ENCODE measurements at places on chromosomes 7 and 10.

DNA sequence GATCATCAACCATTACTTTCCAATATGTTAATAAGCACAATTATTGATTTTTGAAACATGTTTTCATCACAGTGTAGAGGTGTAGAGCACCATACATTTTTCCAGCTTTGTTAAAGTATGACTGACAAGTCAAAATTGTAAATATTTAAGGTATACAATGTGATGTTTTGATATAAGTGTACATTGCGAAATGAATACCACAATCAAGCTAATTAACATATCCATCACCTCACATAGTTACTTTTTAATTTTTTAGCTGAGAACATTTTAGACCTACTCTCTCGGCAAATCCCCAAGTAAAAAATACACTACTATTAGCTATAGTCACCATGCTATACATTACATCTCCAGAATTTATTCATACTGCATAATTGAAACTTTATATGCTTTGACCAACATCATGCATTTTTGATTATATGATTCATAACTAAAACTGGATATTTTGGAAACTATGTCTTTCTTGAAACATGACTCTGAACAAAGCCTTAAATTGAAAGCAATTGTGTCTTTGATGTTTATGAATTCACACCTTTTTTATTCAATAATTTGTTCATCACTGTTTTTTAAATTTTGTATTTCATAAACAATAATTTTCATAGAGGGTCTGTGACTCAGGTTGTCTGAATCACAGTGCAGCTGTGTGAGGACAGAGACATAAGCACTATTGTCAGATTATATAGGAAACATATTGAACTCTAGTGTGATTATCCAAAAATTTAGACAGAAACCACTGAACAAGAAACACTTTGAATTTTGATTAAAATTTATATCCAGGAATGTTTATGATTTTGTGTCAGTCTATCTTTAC, 486.1 kb downstream of the SEMA3D start:
- no peak for DNase-seq

DNA sequence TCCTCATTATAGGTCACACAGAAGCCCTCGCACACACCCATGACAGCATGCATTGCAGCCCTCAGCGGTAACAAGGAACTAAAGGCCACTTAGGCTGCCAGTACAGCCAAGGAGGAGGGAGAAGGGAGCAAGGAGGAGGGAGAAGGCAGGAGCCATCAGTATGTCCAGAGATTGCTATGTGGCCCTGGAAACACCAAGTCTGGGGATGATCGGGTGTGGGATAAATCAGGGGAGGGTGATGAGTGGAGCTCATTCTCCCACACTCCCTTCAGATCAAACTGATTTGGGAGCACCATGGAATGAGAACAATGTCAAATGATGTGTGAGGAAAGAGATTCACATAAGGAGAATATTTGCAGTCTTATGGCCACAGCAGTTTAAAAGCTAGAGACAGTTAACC, 350.9 kb downstream of the TNS3 start:
- no peak for DNase-seq

GRCh38 chr10:124977648-124978375, 35.9 kb downstream of the ZRANB1 start:
- DNase-seq = no peak

DNA sequence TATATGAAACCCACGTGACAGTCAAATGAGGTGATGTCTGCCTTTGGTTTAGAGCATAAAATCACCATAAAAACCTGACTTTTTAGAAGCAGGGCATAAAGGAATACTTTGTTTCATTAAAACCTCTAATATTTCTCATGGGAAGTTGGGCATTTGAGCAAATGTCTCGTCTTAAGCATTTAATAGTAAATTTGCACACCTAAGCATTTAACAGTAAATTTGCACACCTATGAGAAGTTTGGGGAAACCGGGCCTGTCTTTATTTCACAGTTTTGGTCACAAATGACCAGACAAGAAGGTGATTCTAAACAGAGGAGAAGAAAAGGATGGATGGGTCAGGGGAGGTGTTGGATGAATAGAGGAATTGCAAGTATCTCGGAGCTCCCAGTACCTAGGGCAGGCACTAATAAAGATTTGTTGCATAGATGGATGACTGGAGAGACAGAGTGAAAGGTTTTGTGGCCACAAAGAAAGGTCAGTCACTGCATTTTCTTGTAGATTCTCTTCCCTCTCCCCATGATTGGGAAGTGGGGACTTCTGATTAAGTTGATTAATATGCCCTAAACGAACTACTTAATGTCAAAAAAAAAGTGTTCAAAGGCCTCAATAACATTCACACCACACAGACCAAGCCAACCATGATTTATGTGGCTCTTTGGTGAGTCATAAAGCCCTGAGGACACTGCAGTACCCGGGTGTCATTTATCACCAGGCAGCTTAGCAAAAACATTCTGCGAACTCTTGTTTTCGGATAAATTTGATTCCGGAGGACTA, 158.2 kb downstream of the SPAG6 start:
- DNase-seq = no peak

- no peak for DNase-seq
Observed at GRCh38 chr7:87447116-87447635, 28.3 kb downstream of the ABCB4 start.

DNA sequence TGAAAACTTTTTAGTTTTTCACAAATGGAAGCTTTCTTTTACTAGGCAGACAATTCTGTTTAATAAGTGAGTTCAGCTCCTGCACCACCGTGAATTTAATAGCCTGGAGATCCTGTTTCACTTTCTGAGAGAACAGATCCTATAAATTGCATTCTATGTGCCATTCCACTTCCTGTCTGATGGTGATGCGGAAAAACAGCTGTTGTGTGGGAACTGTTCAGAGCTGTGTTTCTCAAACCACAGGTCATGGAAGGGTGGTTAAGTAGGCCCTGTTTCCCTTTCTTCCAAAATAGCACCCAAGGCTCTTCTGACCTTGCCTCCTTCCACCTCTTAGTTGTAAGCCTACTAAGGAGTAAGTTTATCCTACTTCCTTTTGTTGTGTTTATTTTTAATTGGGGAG, 97.2 kb upstream of the DKK1 start:
- DNase-seq = no peak

DNA sequence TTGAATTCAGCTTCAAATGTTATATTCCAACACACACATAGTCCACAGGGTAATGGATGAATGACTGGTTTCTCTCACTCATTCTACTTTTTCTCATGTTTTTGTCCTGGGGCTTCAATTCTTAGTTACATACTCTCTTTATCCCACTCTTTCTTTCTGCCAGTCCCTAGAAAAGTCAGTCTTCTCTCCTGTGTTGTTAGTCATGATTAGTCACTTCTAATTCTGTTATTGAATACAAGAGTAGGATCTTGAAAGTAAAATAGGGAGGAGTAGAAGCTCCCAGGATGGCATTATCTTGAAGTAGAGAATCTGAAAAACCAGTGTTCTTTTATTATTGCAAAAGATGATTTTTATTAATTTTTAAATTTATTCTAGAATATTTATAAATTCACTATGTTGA, 45.5 kb upstream of the CALCR start:
- no peak for DNase-seq

- DNase-seq = no peak
Observed at GRCh38 chr7:28621369-28621841, 209.1 kb downstream of the CREB5 start.

DNA sequence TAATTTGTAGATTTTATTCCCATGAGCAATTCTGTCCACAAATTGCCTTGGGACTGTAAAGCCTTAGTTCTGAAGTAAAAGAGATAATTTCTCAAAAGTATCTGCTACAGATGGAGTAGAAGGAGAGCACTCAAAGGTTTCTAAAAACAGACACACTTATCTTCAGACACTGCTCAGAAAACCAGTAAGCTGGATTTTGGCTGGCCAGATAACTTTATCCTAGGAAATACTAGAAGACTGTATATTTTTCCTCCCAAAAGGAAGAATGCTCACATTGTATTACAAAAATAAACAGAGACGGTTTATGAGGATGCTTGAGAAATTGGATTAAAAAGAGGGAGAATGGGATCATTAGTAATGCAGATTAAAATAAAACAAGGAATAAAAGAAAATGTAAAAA, 178.0 kb upstream of the IGFBP3 start:
- no peak for DNase-seq

- DNase-seq = no peak
Observed at GRCh38 chr7:82122275-82122674, 321.3 kb downstream of the CACNA2D1 start.

DNA sequence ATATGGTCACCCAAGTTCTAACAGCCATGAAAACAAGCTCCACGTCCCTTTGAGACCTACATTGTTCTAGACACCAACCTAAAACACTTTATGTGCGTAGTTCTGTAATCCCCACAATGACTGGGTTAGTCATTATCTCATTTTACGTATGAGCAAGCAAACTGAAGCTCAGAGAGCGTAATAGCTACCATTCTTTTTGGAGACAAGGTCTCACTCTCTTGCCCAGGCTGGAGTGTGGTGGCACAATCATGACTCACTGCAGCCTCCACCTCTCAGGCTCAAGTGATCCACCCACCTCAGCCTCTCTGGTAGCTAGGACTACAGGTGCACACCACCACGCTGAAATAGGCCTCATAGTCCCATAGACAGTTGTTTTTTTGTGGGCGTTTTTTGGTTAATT, 10.5 kb downstream of the DAGLB start:
- DNase-seq = no peak

GRCh38 chr7:73560109-73560835, 2.8 kb upstream of the BCL7B start:
- DNase-seq = no peak

- DNase-seq = no peak
Observed at GRCh38 chr10:990808-991207, 2.6 kb downstream of the GTPBP4 start.
